ENCODE measurements at places on chromosomes 2 and 18.

GRCh38 chr2:55010149-55010591, 40.1 kb downstream of the RTN4 start:
- DNase-seq, result no peak

DNA sequence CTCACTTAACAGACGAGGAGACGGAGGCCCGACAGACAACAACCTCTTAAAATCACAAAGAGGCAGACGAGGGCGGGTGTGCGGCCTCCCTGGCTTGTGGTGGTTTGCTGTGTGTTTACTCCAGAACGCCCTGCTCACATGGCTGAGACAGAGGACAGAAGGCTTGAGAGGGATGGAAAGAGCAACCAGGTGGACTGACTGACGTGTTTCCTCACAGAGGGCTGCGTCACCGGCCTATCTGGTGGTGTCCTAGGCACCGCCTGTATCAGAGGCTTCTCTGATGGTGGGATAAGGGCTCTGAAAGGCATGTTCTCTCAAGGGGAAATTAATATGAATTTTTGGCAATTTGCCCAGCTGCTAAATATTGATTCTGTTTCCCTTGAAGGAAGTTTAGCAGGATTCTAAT, 47.0 kb upstream of the RALBP1 start:
- no peak for DNase-seq

- no peak for DNase-seq
These were observed 104.4 kb downstream of the NOL4 start for GRCh38 chr18:34120294-34120693.

- no peak for DNase-seq
These were observed 2.7 kb upstream of the CCBE1 start for GRCh38 chr18:59699750-59700534.

- DNase-seq, result no peak
These were observed 6.0 kb downstream of the ANKRD44 start for GRCh38 chr2:197304556-197305011.

DNA sequence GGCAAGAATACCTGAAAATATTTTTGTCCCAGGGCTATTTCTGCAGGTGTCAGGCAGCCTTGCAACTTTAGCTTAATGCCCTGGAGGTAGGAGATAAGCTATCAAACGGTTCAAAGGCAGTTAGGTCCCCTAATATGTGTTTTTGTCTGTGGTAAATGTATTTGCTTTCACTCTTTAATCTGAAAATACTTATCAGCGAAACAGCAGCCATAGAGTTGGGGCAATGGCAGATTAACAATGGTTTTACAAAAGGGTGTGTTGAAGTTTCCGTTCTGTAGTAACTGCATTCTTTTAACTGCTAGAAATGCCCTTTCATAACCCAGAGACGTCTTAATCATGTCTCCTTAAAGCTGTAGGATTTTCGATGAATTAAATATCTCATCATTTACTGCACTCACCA, 265.0 kb upstream of the TRIB2 start:
- no peak for DNase-seq

DNA sequence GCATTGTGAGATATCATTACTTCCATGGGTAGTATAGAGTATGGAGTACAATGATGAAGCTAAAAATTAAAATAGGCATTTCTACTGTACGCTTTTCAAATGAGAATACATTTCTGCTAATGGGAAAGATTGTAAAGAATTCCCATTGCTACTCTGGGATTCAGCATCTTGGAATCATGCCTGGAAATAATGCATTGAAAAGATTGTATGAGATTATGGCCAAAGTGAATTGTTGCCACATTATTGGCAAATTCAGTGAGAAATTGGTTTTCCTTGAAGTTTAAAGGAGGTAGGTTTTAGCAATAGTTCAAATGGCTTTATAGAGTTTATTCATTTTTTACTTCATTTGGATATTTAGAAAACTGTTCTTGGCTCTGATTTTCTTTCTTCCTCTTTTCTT, 157.9 kb downstream of the GULP1 start:
- no peak for DNase-seq

- DNase-seq, result peak; percentile 70
These were observed 313.8 kb downstream of the PDE11A start for GRCh38 chr2:177758591-177759371.

- no peak for DNase-seq
These were observed 91.9 kb downstream of the MRPS9 start for GRCh38 chr2:105129722-105130232.

DNA sequence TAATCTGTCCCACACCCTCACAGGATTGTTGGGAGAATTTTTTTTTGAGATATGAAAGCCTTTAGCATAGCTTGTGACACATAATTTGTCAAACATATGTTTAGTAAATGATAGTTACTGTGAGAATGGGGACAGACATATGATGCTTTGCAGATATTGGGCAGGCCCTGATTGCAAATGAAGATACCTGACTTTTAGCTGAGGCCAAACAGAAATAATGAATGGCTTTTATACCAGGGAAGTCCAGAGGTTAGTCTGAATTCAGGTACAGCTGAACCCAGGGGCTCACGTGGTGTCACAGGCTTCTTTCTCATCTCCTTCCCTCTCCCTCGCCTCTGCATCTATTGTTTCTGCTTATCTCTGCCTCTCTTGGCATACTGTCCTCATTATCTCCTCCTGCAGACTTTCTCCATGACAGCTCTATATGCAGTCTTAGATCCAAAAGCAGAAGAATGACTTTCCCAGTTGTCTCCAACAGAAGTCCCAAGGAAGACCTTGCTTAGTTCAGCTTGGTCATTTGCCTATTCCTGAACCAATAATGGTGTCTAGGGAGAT, 4.9 kb upstream of the WNT10A start:
- no peak for DNase-seq

- DNase-seq, result no peak
These were observed 162.6 kb downstream of the FMNL2 start for GRCh38 chr2:152497481-152498052.

DNA sequence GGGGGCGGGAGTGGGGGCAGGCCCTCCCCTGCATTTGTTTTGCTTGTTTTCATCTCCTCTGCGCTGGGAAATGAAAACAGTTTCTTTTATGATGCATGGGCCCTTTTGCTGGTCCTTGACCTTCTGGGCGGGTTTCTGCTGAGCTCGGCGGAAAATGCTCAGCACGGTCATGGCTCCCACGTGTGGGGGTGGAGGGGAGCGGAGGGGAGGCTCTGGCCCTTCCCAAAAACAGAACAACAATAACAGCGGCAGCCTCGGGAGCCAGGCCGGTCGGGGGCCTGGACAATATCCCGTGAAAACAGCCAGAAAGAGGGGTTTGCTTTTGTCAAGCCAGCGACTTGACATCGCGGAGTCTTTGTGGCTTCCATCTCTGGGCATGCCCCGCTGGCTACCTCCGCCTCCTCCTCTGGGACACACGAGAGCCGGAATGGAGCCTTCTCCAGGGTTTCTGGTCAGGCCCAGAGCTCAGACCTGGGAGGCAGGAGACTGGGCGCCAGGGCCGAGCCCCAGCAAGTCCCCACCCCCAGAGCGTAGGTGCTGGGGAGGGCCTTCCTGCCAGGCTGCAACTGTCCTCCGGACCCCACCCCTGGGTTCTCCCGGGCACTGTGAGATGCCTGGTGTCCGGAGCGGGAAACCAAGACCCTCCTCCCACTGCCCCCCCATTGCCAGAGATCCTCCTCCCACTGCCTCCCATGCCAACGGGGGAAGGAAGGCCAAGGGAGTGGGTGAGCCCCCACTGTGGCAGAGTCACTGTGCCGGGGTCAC, 35.9 kb upstream of the SNED1 start:
- no peak for DNase-seq

DNA sequence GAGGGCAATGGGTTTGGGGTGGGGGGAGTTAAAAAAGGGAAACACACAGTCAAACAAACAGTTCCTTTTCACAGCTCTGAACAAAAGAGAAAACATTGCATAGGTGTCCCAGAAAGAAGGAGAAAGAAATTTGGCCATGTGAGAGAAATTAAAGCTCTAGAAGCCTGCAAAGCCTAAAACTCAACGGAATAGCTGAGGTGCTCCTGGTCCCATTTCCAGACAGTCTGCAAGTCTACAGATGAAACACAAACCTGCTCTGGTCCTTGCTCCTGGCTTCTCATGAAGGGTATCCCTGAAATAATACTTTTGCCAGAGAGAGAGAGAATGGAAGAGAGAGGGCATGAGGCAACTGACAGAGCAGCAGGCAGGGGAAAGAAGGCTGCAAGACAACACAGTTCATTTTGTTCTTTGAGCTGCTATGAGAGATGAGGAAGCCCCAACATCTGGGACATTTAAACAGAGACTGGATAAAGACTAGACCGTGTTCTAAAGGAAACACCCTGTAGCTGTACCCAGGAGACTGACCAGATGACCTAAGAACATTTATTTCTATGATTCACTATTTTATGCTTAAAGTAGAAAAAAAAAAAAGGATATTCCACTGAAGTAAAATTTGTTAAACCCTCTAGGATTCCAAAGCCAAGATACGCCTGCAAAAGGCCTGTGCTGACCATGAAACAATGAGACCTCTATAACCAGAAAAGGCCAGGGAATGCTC, 57.3 kb upstream of the CYP26B1 start:
- no peak for DNase-seq

- DNase-seq, result no peak
These were observed 264.3 kb downstream of the LPIN1 start for GRCh38 chr2:12010779-12011178.

DNA sequence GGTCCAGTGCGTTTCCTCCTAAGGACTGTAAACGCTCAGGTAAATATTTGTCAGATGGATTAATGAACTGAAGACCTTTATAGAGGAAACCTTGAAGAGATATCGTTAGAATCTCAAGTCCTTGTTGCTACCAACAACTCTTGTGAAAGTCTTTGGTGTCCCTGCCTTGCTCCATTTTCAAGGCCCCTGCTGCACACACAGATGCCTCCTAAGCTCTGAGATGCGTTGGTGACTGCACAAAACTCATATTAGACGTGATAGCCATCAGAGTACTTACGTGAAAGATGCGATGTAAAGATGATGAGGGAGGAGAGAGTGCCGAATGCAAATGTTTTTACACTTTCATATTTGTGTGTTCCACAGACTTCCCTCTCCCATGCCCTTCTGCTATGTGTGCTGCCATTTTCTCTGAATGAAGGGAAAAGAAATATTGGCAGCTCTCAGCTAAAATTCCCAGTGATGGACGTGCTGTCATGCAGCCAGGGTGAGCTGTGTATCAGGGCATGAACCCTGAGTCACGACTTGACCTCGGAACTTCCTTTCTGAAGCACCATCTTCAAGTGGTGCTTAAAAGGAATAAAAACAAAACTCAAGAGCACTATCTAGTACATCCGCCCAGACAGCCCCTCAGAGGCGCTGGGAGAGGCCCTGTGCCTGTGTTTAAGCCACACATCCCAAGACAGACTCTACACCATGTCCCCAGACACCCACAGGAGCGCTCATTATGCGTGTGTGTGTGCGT, 117.4 kb downstream of the FAM210A start:
- DNase-seq, result no peak

- no peak for DNase-seq
These were observed 73.2 kb upstream of the NCKAP5 start for GRCh38 chr2:133641497-133641896.

GRCh38 chr2:42906111-42906556, 113.8 kb upstream of the HAAO start:
- no peak for DNase-seq

- no peak for DNase-seq
These were observed 24.6 kb downstream of the ARMC9 start for GRCh38 chr2:231223001-231223375.

DNA sequence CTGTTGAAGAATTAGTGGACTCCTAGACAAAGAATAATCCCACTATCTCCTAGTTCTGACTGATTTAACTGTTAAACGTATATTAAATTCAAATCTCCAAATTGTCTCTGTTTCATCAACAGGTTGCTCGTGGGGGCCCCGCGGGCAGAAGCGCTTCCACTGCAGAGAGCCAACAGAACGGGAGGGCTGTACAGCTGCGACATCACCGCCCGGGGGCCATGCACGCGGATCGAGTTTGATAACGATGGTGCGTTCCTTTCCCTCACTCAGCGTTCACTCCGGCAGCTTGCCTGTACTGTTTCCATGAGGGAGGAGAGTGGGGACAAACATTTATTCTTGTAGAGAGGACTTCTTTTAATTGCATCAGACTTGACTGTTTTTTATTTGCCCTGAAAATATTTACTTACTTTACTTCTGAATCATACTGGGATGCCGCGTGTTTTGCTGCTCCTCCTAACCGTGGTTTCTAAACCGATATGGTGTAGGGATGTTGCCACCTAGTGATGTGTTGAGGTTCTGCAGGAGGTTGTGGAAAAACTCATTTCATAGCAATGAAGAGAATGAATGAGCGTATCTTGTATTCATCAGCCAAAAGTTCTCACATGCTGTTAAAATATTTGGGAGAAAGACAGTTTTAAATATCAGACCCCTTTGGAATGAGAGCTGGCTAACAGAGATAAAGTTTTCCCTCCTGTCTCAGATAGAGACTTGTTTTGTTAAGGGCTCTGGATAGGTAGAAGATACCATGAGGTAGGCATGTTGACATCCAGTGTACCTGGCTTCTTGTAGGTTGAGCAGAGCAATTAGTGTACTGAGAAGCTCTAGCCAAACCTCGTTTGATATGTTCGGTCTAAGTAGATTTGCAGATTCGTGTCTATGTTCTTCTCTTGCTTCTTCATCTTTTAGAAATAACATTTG, 38.3 kb downstream of the ITGA6 start:
- DNase-seq, result peak; percentile 57

DNA sequence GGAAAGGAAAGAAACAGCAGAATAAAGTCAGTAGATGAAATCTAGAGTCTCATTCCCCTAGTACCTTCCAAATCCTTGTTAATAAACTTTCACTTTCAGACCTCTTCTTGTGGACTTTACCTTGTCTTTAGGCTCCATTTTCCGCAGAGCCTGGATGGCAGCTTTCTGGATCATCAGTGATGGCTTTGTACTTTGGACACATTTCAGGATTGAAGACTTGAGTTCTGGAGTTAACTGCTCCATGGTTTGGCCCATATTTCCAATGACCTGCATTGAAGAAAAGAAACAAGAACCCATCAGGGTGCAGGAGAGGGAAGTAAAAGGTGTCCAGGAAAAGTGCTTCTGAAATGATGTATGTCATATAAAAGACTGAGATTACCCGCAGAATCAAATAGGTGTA, 14.4 kb downstream of the APOB start:
- DNase-seq, result no peak

- no peak for DNase-seq
These were observed 198.4 kb downstream of the EIPR1 start for GRCh38 chr2:3179208-3179607.

GRCh38 chr2:113887009-113887792, 2.7 kb upstream of the ACTR3 start:
- no peak for DNase-seq

GRCh38 chr18:68925268-68925667, 127.4 kb downstream of the CCDC102B start:
- no peak for DNase-seq

- no peak for DNase-seq
These were observed 3.0 kb upstream of the DLX1 start for GRCh38 chr2:172082105-172082943.
